ENCODE measurements at places on chromosomes 5 and 9.
A peak's percentile ranks its signal among the peaks of the same experiment; 100 is the strongest.

DNA sequence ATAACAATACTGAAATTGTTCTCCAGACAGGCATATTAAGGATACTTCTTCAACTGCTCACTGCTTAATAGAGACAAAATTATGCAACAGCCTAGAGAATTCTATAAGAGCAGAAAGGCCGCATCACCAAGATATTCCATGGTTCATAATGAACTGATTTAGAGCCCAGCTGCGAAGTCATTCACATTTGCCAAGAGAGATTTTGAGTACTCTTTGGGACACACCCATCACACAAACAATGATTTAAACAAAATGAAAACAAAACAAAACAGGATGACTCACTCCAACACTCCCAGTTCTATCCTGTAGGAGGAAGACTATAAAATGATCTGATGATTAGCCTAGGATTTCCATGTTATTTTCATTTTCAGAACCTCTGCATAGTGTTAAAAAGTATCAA lies 145.7 kb upstream of the GNA14 start:
- DNase-seq = no peak

- no peak for DNase-seq
These were observed 657.0 kb upstream of the WWC1 start for GRCh38 chr5:167634432-167634831.

- DNase-seq = no peak
These were observed 151.7 kb upstream of the ADCY2 start for GRCh38 chr5:7244208-7244607.

DNA sequence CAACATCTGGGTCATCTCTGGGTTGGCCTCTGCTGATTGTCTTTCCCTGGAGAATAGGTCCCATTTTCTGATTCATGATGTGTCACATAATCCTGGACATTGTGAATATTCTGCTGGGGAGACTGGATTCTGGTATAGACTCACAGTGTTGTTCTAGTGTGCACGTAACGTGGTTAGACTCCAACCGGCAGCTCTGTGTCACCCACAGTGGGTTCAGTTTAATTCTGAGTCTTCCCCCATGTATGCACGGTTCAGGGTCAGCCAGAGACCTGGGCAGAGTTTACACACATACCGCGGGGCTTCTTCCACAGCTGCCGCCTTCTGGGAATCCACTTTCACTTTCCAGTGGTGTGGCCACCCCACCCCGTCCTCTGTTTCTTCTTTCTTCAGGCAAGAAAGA lies 38.0 kb upstream of the LRRC14B start:
- no peak for DNase-seq

DNA sequence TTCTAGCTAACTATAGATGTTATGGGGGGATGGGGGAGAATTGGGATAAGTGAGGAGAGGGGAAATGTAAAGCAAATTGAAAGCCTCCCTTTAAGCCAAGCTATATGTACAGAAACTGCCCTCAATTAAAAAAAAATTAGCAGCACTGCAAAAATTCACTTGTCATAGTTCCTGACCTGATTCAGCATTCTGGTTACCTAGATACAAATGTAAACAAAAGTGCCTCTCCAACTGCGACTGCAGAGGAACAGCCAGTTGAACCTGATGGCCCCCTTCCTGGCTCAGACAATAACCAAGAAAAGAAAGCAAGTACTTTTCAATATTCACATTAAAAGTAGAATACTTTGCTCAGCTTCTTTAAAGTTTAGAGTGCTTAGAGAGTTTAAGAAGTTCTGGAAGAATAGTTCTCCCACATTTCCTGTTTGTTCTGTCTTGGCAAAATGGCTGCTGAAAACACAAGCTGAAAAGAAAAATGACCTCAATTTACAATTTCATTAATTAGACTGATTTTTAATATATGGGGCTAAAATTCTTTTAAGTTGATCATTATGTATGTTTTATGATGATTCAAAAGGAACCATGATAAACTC lies 1.5 kb downstream of the FAM81B start:
- no peak for DNase-seq

GRCh38 chr5:145350513-145350912 lies 484.6 kb downstream of the PRELID2 start:
- no peak for DNase-seq

GRCh38 chr5:159290741-159291140 lies 27.7 kb downstream of the UBLCP1 start:
- DNase-seq = no peak

- DNase-seq = no peak
These were observed 134.7 kb downstream of the GADD45G start for GRCh38 chr9:89739511-89739910.

- no peak for DNase-seq
These were observed 15.8 kb downstream of the ISL1 start for GRCh38 chr5:51398875-51399642.

DNA sequence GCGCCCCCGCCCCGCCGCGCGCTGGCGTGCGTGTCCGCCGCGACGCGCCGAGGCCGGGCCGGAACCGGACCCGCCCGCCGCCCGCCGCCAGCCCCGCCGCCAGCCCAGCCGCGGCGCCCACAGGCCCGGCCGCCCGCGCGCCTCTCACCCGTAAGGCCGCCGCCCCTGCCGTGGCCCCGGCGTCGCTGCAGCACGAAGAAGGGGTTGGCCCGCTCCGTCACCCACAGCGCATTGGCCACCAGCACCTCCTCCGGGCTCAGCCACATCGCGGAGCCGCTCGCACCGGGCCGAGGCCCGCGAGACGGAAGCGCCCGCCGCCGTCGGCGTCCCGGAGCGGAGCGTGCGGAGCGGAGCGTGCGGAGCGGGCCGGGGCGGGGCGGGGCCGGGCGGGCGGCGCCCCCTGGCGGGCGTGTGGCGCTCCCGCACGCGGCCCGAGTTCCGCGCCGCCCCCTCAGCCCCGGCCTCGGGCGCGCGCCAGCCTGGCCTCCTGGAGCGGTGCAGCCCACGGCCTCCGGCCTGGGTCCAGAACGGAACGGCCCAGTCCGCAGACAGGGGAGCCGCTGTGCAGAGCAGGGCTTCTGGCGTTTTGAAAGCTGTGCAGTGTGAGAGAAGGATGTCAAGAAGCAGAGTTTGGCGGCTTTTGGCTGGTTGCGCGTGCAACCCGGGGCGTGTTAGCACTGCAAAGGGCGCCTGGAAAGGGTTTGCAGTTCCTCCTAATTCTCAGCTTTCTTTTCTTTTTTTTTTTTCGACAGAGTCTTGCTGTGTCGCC lies at the start of gene TBC1D9B:
TSS of gene TBC1D9B (minus strand) at position 342 of the 769 bp plus-strand sequence. CDS start at position 266, 76 bp downstream.
- DNase-seq = peak; percentile 64

DNA sequence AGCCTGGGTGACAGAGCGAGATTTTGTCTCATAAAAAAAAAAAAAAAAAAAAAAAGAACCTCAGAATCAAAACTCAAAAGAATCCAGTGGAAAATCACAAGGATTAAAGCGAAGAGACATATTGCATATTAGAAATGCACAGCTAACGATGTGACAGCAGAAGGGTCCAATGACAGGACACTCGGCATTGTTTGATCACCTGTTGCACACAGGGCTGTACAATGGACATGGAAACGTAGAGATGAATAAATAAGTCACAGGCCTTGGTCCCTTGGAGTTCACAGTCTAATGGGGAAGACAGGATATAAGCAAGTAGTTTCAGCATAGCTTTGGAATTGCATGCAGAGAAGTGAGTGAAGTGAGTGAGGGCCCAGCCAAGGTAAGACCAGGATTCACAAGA lies 25.9 kb upstream of the PIK3R1 start:
- DNase-seq = no peak

DNA sequence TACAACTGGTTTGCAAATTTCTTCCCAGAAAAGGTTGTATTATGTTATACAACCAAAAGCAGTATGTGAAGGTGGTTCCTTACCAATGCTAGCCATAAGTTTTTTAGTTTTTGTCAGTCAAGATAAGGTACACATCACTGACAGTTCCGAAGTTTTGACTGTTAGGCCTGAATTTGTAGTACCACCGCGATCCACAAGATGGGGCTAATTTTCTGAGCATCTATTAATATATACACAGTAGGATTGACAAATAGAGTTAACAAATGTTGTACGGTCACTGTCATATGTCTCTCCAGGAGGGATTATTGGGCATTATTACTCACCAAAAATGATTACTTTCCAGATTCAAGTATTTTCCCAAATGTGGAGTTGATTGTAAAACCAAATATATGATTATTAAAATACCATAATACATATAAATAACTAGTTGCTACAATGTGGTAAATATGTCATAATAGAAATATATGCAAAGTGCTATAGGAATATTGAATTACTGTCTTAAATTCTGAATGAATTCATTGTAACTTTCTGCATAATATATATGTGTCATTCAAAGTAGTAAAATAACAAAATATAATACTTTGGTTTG lies 28.4 kb upstream of the LRRC19 start:
- DNase-seq = peak; percentile 40

DNA sequence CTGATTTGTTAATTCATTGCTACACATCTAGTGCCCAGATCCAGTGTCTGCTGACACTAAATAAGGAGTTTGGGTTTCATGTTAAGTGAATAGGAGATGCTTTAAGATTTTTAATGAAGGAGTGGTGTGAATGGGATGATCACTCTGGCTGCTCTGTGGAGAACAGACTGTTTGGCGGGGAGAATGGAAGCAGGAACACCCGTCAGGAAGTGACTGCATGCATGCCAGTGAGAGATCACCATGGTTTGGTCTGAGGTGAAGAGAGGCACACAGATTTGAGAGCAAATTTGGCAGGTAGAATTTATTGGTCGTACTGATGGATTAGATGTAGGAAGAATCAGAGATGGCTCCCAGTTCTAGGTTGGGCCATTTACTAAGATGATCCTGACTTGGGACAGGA lies 19.8 kb downstream of the ATP6V0E1 start:
- DNase-seq = no peak

DNA sequence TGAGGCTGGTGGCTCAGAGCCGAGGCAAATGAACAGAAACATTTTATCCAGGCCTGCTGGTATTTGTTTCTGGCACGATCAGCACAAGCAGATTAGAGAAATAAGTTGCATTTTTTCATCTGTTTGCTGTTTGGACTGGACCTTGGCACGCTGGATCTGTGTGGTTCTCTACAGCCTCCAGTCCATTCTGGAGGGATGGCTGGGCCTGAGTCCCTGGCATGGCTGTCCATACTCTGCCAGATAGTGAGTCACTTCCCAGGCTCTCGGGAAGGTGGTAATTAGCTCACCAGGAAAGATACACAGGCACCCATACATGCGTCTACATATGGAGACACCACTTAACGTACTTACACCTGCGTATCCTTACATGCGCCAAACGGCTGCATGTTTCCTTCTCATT lies 78.6 kb downstream of the SPRY4 start:
- no peak for DNase-seq

GRCh38 chr5:22793463-22793862 lies 59.7 kb downstream of the CDH12 start:
- no peak for DNase-seq

- no peak for DNase-seq
These were observed 145.3 kb upstream of the SGCD start for GRCh38 chr5:156181656-156182055.

DNA sequence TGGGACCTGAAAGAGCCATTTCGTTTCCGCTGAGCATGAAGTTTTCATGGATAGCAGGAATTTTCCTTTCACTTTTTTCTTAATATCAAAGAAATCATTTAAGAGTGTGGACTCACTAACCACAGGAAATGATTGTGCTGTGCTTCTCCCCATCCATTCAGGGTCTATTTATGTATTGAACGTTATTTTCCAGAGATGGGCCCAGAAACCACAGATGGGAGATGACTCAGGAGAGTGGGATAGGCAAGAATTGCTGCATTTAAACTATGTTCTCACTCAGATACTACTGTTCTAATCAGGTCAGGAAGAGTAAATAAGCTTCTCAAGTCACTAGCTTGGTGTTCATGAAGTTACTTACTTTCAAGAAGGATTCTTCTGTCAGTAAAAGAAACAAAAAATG lies 763.8 kb downstream of the DTWD2 start:
- no peak for DNase-seq

- no peak for DNase-seq
These were observed 45.5 kb downstream of the SLC6A3 start for GRCh38 chr5:1399737-1400136.

GRCh38 chr5:140251527-140251973 lies 51.4 kb downstream of the PFDN1 start:
- DNase-seq = peak; percentile 44

GRCh38 chr9:115481769-115482168 lies 363.8 kb upstream of the TNC start:
- DNase-seq = no peak

GRCh38 chr9:95477441-95477840 lies 39.3 kb downstream of the PTCH1 start:
- DNase-seq = no peak

DNA sequence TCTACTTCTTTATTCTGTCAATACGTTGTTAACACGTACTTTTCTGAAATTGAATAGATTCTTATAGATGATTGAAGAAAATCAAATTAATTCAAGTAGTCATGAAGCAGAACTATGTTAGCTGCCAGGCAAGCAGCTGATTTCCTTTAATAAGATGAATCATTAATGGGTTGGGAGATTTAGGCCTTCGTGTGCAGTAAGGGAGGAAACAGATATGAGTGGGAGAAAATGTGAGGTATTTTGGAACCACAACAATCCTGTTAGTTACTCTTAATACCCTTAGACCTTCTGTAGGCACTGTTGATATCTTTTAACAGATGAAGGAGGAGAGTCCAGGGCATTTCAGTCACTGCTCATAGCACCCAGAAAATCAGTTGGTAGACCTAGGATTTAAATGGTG lies 121.0 kb downstream of the AOPEP start:
- no peak for DNase-seq

DNA sequence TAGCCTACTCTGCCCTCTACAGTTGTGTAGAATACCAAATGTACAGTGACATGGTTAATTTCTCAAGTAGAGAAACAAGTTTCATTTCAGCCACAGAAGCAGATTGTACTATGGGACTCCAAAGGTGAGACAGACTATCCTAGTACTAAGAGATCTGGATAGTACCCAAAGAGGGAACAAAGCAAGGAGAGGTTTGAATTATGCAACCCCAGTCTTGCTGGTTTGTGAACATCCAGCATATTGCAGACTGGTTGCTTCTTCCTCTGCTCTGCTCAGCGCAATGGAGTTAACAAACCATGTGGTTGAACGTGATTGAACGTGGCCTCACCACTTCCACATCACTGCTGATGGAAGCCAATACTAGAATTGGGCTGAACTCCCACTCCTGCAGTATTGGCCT lies 43.3 kb upstream of the ALDOB start:
- DNase-seq = no peak

- DNase-seq = no peak
These were observed 31.0 kb downstream of the MEIKIN start for GRCh38 chr5:131914472-131914871.

GRCh38 chr9:5690278-5690677 lies 61.4 kb downstream of the RIC1 start:
- DNase-seq = no peak

DNA sequence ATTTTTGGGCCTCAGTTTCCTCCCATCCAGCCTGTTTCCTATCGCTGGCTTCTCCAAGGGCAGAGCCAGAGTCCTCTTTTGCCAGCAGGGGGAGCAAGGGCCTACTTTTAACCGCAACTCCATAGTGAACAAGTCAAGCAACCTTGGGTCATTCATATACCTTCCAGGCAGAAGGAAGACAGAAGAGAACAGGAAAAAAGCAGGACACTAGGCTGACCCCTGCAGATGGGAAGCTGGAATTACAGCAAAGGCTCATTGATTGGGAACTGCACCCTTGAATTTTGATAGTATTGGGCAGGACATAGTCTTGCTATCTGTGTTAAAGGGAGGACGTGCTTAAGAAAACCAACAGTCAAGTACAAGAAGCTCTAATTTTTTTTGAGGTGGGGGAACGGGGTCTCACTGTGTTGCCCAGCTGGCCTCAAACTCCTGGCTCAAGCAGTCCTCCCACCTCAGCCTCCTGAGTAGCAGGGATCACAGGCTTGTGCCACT lies 30.1 kb downstream of the QRFP start:
- peak; percentile 46 for DNase-seq

GRCh38 chr5:71014176-71014575 lies 11.0 kb downstream of the NAIP start:
- DNase-seq = no peak

GRCh38 chr9:116002624-116003023 lies 151.0 kb upstream of the PAPPA start:
- no peak for DNase-seq
